ENCODE measurements at places on chromosomes 6 and 20.

DNA sequence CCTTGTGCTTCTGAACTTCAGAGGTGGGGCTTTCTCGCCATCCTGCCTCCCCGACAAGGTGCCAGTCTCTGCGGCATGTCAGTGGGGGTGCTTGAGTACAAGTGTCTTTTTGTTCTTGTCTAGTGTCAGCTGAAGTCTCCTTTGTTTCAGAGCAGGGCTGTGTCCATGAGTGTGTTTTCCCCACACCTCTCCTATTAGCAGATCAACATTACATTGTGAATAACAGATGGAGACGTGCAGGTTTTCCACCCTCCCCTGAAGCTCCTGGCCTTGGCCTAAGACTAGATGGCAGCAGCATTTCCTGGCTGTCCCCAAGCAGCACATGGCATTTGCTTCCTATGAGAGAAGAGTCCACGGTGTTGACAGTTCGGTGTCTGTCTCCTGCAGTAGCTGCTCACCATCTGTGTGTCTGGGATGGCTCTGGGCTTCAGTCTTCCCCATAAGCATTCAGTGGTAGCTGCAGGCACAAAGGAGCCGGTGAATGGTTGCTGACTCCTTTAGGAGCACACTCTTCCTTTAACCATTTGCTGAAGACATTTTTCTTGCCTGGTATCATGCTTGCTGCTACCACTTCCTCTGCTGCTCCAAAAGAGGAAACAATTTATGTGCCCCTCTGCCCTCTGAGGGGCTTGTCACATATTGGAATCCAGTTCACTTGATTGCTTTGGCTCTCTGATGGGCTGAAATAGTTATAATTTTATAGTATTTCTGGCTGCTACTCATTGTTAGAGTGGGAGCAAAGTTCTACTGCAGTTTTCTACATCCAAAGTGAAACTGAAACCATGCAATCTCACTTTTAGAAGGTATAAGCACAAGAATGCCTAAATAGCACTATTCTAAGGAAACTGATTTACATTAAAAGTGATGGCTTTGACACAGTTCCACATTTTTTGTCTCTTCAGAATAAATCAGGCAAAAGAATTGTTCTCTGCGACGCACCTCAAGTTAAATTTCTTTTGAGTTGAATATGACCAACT, 913.0 kb downstream of the C6orf118 start:
- no peak for DNase-seq

GRCh38 chr20:56433221-56433879, 21.3 kb downstream of the CASS4 start:
- no peak for DNase-seq

DNA sequence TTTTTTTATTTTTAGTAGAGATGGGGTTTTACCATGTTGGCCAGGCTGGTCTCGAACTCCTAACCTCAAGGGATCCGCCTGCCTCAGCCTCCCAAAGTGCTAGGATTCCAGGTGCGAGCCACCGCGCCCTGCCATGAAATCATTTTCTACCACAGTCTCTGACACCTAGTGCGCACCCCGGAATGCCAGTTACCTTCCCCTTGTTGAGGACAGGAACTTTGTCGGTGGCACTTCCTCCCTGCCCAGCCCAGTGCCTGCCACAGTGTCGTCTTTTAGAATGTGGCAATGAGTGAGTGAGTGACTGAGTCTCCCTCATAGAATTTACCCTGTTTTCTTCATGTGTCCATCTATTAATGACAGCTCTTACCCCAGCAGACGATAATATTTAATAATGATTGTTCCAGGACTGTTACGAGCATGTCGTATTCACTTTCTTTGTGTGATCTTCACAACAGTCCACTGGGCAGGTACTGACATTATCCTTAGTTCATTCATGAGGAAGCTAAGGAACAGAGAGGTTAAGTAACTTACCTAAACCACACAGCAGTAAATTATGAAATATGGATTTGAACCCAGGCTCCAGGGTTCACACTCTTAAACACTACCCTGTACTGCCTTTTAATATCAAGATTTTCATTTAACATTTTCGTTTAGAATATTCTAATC, 1.8 kb downstream of the OSBPL2 start:
- no peak for DNase-seq

DNA sequence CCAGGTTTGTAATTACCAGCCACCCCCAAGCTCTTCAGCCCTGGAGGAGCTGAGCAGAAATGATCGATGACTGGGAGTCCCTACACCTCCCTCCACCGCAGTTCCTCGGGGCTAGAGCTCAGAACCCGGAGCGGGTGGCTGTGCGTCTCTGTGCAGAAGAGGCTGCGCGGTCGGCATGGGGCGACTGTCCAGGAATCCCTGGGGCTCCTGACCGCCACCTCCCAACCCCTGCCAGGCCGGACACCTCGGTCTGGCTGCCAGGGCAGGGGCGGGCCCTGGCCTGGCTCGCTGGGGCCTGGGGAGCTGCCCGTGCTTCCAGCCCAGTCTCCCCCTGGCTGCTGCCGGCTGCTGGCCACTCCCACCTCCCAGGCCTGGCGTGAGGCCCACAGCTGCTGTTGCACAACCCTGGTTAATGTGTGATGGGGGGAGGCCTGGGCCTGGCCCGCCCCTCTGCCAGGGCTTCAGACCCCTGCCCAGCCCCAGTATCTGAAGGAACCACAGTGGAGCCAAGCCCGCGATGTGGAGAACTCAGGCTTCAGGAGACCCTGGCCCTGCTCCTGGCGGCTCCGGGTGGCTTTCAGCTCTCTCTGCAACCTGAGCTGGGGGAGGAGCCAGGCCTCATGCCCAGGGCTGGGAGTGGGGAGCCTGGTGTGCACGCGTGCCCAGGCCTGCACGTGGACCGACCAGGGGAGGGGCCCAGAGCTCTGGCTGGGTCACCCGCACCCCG, 1.2 kb downstream of the SLC2A4RG start:
- DNase-seq, result no peak

All from Panc1 (cell line).